ENCODE measurements at places on chromosomes 1 and 21. TPM values are rescaled to one million over a fixed set of nuclear protein-coding genes. Genes with fewer than 3 reads are reported as not detected.

- no peak for DNase-seq
Observed at GRCh38 chr1:231478811-231479210, 49.7 kb upstream of the TSNAX start.

- DNase-seq, result no peak
Observed at GRCh38 chr1:13646521-13646920, 53.5 kb upstream of the PRDM2 start.

DNA sequence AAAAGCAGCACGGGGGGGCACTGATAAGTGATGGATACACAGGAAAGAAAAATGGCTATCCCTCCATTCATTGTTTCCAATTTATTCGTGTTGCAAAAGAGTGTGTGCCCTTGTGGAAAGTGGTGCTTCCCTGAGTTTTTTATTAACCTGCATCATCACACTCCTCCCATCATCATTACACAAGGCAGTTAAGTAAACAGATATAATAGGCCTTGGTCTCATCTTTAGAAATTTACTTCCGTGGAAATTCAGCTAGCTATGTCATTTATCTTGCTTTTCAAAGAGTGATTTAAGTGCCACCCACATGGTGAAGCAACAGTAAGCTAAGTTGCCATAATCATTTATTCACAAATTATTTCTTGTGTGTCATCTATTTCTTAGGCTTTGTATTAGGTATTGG, 473.3 kb downstream of the NEGR1 start:
- no peak for DNase-seq

DNA sequence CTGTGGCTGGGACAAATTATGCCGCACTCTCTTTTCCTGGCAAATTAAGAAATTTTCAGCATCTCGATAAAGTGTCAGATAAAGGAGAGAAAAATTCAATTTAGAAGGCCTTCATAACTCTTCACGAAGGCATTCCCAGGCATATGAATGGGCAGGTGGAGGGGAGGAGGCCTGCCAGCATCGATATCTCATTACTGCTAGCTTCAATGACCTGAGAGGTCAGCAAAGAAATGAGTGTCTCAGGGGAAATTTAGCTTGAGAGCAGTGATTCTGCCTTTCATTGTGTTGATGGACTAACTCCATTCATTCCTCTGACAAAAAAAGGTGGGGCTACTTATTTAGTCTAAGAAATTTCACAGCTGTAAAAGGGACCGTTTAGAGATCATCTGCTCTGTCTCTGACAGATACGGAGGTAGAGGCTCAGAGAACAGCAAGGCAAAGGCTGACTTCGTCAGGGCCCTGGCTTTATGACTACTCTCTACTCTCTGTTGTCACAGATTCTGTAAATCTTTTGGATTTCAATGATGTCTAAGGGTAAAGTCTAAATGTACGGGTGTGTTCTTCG, 212.0 kb upstream of the BEND5 start:
- DNase-seq, result no peak

DNA sequence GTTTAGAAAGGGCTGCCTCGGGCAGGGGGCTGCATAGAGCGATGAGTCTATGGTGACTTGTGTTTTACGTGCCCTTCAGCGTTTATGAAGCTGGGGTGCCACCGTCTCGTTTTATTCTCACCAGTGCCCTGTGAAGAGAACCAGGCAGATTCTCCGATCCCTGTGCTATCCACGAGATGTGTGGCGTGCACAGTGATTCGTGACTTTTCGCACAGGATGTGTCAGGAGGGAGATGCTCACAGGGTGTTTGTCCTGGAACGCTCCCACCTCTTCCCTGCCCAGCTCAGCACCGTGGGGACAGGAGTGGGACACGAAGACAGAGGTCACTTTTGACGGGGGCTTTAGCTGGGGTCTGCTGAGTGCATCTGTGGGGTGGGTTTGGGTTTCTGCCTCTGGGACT, 54.9 kb upstream of the AJAP1 start:
- DNase-seq, result no peak

DNA sequence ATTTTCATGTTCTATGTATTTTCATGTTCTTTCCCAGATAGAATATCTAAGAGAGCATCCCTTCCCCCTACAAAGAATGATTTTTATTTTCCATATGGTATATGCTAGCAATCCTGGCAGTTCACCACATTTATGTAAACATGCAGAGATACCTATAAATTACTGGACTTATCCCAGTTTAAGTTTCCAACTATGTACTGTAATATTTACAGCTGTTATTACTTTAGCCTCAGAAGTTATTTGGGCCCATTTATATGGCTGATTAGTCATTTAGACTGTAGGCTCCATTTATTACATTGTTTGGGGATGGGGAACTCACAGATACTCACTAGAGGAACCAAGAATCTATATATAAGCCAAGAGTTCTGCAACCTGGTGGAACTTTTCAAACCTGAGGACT, 84.8 kb upstream of the WARS2 start:
- DNase-seq, result no peak

DNA sequence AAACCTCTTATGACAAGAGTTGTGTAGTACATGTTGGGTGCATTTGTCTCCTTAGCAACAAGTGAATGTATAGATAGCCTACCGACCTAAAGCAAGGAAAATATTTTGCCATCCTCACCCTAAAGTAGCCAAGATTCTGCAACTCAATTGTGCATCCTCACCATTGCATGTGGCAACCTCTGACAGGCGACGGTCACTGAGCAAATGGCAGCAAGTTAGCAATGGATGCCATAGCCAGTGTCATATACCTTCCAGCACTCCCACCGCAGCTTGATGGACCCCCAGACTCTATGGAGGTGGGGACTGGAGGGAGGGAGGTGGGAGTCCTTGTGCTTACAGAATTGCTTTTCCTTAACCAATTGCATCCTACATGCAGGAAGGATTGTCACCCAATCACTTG, 17.0 kb downstream of the PROX1 start:
- no peak for DNase-seq

- DNase-seq, result no peak
Observed at GRCh38 chr1:59432531-59433439, 135.9 kb downstream of the FGGY start.

DNA sequence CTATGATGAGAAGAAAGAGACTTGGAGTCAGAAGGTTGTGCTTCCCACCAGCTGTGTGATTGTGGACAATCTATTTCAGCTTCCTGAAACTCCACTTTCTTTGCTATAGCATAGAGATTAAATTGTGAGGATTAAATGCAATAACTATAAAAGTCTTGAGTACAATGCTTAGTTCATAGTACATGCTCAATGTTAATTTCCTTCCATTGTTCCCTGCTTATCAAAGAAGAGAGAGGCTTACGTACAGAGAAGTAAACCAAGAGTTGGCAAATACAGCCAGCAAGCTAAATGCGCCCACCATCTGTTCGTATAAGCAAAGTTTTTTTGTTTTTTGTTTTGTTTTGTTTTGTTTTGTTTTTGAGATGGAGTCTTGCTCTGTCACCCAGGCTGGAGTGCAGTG, 317.9 kb upstream of the NFIA start:
- DNase-seq, result no peak

DNA sequence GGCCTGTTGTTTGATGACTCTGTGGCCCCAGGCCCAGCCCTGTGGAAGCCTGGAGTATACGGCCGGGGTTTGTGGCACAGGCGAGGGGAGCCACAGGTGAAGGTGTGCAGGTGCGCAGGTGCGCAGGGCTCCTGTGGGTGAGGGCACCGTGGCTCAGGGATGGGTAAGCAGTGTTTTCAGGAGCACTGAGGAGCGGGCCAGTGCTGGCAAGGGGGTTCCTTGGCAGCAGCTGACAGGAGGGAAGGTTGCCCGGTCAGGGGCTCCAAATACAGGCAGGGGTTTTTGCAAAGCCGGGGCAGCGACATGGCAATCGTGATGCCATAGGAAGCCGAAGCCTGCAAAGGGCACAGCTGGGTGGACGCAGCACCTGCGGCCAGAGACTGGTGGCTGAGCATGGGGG, 20.7 kb downstream of the AGPAT3 start:
- no peak for DNase-seq

DNA sequence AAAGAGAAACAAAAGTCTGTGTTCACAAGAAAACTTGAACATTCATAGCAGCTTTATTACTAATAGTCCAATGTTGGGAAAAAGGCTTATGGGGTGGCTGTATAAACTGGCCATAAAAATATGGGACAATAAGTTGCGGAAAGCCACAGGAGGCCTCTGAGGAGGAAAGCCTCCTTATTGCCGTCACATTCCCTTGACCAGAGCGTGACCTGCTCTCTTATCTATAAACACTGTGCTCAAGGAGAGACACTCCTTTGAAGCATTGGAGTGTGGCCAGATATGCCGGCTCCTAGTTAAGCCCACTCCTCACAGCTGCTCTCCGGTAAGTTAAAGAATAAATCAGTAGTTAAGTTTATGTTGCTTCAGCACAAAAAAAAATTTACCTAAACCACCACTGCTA, 19.7 kb downstream of the OR6Y1 start:
- DNase-seq, result no peak

DNA sequence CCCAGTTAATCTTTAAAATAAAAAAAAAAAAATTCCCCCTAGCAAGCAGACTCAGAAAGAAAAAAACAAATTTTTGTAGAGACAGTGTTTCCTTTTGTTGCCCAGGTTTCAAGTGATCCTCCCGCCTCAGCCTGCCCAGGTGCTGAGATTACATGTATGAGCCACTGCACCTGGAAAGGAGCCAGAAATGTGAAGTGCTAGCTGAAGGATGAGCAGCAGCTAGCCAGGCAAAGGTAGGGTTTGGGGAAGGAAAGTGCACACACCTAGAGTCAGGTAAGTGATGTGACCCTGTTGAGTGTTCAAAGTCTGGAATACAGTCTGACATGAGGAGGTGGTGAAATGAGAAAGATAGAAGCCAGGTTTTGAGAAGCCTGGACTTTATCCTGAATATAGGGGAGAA, 1.7 kb downstream of the AKR1A1 start:
- no peak for DNase-seq

Gene TEKT2
- total RNA-seq, result 9.2 TPM

- no peak for DNase-seq
Observed at GRCh38 chr1:226960944-226961765, 21.1 kb downstream of the COQ8A start.
